ENCODE measurements at places on chromosomes 1 and 21.
A peak's percentile ranks its signal among the peaks of the same experiment; 100 is the strongest.

DNA sequence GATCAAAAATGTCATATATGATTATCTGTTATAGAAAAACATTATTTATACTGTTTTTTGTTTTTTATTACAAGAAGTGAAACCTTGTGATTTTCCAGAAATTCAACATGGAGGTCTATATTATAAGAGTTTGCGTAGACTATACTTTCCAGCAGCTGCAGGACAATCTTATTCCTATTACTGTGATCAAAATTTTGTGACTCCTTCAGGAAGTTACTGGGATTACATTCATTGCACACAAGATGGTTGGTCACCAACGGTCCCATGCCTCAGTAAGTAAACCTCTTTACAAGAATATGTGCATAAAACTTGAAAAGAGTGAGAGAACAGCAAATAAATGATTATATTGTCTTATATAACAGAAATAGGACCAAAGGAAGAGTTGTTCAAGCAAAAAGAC lies 14.5 kb downstream of the CFHR4 start:
- no peak for DNase-seq

GRCh38 chr1:19078536-19078935 lies 122.1 kb upstream of the IFFO2 start:
- no peak for DNase-seq

DNA sequence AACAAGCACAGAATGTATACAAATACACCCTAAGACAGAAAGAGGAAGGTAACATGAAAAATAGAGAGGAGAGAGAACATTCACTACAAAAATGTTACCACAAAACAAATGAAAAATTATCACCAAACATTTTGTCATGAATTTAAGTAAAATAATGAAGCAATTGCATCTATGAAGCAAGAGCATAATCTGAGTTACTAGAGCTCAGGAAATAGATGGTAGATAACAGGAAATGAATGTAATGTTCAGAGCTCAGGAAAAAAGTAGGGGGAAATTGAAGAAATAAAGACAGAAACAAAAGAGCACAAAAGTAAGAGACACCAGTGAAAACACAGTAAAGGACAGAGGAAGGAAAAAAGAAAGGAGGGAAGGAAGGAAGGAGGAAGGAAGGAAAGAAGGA lies 19.4 kb downstream of the SEC16B start:
- DNase-seq, result no peak

- DNase-seq, result no peak
Measured at GRCh38 chr1:215819114-215819513, 252.0 kb downstream of the KCTD3 start.

DNA sequence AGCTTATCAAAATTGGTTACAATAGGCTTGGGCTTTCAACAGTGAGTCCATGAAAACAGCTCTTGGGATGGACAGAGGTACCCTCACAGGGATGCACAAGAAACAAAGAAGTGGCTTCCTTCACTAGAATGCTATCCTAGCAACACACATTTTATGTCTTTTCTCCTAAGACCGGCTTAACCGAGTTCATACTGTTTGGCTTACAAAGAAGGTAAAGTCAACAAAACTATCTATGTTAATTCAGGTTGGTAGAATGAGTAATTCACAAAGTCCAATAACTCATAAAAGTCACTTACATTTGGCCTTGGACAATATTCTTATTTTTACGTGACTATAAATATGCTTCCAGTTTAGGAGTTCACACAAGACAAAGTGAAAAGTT lies 9.0 kb downstream of the ERG start:
- DNase-seq, result no peak

DNA sequence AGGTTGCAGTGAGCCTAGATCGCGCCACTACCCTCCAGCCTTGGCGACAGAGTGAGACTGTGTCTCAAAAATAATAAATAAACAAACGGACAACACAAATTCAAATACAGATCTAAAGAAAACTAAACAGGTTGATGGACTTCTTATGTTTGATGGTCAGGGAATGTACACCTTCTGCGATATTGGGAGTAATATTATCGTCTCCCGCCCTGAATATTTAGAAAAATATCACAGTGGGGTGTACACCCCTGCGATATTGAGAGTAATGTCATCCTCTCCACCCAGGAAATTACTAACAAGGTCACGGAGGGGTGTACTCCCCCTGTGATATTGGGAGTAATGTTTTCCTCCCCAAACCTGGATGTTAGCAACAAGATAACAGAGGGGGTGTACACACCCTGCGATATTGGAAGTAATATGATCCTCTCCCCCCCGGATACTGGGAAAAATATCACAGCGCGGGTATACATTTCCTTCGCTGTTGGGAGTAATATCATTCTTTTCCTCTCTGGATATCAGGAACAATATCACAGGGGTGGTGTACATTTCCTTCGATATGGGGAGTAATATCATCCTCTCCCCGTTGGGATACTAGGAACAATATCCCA lies 1.4 kb upstream of the CFAP298 start:
- DNase-seq, result no peak

GRCh38 chr1:174766727-174767126 lies 233.0 kb upstream of the CACYBP start:
- no peak for DNase-seq

- no peak for DNase-seq
Measured at GRCh38 chr1:24742090-24742938, 2.9 kb upstream of the CLIC4 start.

DNA sequence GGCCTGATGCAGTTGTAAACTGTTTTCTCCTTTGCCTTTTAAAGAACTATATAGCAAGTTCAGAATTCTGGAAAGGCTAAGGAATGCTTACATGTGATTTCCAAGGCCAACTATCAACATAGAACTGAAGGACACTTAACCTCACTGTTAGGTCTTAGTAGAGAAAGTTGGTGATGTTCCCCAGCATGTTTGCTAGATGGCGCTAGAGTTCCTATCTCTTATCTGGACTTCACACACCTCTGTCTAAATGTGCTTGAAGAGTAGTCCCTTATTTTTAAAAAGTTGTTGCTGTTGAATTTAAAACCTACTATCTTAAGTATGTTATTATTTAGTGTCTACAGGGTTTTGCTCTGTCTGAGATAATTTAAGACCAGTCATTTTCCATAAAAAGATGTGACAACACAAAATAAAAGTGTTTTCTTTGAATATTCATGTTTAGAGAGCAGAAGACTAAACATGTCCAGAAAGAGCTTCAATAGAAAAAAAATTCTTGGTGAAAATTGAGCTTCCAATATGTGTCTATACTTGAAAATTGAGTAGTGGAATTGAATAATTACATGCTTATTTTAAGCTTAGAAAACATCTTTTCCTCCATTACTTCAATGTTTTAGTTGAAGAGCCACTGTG lies 237.3 kb downstream of the S1PR1 start:
- DNase-seq, result peak; percentile 29

DNA sequence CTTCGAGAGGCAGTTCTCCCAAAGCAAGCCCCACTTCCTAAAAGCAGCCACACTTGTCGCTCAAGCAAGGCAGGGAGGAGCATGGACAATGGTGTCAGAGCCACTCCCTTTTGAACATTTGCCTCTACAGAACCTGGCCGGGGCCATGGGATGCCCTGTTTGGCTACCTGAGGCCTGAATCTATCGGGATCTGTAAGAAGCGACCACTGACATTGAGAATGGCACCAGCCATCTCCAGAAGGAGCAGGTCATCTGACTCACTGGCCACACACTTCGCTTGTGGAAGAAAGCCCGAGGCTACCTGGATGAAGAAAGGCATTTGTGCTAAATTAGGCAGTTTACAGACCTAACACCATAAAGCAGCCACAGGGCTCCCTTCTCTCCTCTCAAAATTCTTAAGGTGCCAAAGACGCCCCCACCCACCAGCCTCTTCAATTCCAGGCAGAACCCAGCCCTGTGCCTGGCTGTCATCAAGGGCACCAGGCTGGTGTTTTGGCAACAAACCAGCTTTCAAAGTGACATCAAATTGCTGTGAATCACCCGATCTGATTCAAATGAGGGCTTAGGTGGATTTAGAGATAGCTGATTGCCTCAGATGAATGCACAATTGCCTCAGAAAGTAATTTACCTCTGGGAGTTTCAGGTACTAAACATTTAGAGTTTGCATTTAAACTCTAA lies 104.8 kb downstream of the ETS2 start:
- peak; percentile 12 for DNase-seq

DNA sequence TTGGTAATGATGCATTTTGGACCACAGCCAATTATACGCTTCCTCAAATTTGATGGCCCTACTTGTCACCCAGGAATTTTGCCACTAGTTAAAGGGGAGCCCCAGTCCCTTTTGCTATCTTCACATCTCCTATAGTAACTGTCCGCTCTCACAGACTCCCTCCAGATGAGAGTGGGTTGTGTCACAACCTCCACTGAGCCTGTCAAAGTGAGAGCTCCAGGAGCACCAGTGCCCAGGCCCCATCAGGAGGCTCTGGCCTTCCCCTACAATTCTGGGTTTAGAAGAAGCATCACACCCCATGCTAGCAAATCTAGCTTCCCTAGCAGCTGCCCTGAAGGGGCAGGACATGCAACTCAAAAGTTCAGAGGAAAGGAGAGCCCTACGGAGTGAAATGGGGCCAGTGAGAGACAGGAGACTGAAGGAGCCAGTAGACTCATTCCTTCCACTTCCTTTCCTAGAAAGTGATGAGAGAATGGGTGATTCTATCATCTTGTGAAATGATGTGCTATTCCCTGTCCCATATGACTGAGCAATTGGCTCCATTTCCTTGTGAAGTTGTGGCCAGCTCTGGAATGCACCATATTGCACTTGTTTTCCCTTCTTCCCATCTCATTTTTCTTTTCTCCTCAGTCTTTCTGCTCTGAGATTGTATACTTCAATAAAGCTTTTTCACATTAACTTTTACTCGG lies 541.3 kb downstream of the DPYD start:
- DNase-seq, result no peak

GRCh38 chr1:233654658-233655280 lies 40.9 kb downstream of the KCNK1 start:
- DNase-seq, result no peak

DNA sequence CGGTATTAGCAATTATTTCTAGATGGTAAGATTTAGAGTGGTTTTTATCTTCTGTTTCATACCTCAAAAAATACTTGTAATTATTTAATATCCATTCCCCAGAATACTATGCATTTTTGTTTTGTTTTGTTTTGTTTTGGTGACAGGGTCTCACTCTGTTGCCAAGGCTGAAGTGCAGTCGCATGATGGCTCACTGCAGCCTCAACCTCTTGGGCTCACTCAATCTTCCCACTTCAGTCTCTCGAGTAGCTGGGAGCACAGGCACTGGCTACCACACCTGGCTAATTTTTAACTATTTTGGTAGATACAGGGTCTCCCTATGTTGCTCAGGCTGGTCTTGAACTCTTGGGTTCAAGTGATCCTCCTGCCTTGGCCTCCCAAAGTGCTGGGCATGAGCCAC lies 252.7 kb downstream of the AKT3 start:
- peak; percentile 15 for DNase-seq

- DNase-seq, result no peak
Measured at GRCh38 chr1:9351654-9352271, 59.1 kb downstream of the SPSB1 start.

DNA sequence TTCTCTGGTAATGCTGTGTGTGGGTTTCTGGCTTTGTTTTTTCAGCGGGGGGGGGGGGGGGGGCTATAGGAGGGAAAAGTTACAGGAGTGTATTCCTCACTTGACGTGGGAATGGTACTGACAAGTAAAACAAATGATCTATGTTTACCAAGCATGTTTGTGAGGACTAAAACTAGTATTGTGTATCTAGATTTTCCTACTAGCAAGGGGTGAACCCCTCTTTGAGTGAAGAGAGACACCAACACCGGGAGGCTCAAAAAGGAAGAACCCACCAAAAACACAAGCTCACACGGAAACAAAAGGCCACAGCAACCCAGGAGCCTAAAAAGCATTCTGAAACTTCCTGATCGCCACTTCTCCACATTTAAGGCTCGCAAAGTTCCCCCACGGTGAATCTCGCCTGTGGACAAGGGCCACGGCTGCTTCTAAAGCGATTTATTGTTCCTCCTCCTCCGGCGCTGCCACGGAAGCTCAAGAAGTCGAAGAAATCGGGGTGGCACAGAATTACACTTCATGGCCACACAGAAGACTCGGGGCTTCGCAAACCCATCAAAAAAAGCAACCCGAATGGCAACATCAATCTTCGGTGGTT lies 703 bp downstream of the PUM1 start:
- DNase-seq, result peak; percentile 27

DNA sequence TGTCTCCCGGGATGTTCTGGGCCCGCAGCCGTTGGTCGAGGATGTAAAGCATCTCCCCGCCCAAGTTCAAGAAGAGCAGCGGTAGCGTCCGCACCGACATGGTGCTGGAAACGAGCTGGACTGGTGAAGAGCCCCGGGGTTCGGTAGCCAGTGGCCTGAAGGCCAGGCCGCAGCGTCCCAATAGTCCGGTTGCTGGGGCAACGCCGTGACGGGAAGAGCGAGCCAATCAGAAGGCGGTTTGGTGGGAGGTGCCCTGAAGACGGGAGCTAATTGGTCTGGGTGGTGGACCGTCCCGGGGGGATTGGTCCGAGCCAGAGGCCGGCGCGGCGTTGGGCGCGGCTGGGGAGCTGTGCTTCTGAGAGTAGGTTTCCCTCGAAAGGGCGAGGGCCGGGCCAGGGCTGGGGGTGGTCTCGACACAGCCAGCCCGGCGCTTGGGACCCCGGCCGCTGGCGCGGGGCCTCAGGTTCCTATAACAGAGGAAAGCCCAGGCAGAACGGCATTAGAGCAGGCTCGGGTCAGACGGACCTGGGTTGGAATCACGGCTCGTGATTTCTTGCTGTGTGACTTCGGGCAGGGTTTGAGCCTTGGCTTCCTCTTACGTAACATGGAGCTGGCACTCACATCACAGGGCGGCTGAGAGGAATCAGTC lies at the start of gene OSCP1:
Gene OSCP1 (minus strand): TSS at position 182 of the 649 bp plus-strand sequence. CDS start 82 bp downstream, at position 100.
- peak; percentile 96 for DNase-seq

DNA sequence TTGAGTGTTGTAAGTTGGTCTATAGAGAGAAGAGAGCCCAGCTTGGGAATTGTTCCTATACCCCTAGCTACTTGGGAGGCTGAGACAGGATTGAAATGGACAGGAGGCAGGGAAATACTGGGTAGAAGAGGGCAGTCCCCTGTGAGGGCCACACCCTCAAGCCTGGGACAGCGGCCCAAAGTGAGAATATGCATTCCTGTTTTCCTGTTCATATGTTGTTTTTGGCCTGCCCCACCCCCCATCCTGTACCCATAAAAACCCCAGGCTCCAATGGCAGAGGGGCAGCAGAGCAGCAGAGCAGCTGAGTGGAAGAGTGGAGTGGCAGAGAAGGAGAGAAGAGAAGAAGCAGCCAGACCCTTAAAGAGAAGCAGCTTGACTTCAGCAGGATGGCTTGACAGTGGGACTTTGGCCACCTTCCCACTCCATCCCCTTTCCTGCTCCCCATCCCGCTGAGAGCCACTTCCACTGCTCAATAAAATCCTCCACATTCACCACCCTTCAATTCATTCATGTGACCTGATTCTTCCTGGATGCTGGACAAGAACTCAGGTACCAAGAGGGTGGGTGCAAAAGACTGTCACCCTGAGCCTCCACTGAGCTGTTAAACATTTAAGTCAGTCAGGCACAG lies 70.6 kb upstream of the PUM1 start:
- no peak for DNase-seq

- no peak for DNase-seq
Measured at GRCh38 chr1:203162403-203162802, 13.2 kb downstream of the MYBPH start.

GRCh38 chr1:219419065-219419464 lies 193.8 kb downstream of the ZC3H11B start:
- no peak for DNase-seq
